PC-3 (cell line): ENCODE measurements at places on chromosomes 7 and 10.

GRCh38 chr7:133023370-133024071, 58.4 kb downstream of the CHCHD3 start:
- H3K27me3 ChIP-seq = no peaks in the 10 kb centered on the region
- no peaks in the 10 kb centered on the region; the same call in 1 of the 2 replicates for H3K36me3 ChIP-seq
- DNase-seq = no peak
- H3K4me1 ChIP-seq = no peaks in the 10 kb centered on the region

DNA sequence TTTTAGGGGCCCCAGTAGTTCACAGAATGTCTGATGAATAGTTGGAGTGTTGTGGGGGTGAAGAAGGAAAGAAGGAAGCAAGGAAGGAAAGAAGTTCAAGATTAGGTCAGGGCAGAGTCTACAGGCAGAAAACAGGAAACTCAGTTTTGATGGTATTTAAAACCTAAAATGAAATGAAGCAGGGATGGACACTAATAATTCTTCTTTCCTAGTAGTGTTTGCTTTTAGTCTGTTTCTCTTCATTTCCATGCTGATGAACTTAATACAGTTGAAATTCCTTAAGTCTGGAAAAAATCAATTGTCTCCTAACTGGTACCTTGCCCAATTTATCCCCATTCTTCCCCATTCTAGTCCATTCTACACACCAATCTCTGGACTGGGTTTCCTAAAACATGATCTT, 59.0 kb upstream of the GSAP start:
- no peaks in the 10 kb centered on the region for H3K36me3 ChIP-seq
- no peak for DNase-seq
- H3K4me1 ChIP-seq = peaks cover 14% of the 10 kb centered on the region
- H3K27ac ChIP-seq = no peak overlapping the region

DNA sequence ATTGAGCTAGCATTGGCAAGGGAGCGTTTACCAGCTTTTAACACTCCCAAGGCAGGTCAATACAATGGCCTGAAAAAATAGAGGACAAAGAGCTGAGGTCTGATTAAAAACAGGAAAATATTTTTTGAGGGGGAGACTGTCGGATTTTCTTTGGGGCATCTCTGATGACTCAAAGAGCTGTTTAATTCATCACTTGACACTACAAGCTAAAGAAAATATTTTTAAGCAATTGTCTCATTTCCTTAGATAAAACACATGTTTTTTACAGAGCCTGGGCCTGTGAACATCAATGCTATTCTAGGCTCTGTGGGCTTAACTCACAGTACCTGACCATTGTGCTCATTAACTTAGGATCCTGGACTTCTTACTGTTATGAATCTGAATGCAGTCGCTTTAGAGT, 100.8 kb downstream of the NRP1 start:
- no peak overlapping the region for H3K27ac ChIP-seq
- no peak overlapping the region for H3K4me3 ChIP-seq
- peaks cover 47% of the 10 kb centered on the region for H3K4me1 ChIP-seq
- H3K36me3 ChIP-seq = peaks cover 66% of the 10 kb centered on the region
- no peak for DNase-seq

DNA sequence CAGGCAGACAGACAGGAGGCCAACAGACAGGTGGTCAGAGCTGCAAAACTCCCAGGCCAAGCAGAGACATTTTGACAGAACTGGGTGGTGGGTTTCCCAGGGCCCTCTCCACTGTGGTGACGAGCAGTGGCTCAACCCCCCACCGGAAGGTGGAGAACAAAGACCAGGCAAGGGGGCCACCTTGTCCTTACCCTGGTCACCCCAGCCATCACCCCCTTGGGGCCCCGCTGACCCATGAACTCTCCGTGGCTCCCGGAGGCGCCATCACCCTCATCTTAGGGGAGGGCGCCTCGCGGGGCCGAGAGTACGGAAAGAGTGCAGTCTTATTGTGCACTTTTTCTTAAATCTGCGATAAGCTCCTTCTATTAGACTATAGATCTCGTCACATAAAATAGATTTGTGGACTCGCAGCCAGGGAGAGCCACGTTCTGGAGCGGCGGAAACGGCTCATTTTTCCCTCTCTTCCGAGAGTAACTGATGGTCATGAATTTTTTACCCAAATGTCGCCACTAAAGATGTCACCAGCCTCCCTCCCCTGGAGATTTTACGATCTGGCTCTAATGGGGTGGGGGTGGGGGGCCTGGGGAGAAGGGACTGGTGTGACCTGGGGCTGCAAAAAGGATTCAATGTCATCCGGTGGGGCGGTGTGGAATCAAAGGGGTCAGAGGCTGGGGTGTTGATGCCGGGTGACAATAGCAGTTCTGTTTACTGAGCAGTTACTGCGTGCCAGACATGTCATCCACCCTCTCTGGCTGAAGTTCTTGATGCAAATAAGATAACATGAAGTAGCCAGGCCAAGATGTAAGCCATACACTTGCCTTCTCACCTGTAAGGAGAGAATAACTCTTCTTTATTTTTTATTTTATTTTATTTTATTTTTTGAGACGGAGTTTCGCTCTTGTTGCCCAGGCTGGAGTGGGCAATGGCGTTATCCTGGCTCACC, 71.1 kb upstream of the MYL10 start:
- H3K36me3 ChIP-seq = no peaks in the 10 kb centered on the region
- no peak overlapping the region for H3K4me3 ChIP-seq
- H3K27me3 ChIP-seq = no peaks in the 10 kb centered on the region
- peak; percentile 12 for DNase-seq

- H3K36me3 ChIP-seq = no peaks in the 10 kb centered on the region
- no peak for DNase-seq
- H3K27me3 ChIP-seq = peaks cover 6% of the 10 kb centered on the region; the same call in 1 of the 2 replicates
- no peak overlapping the region for H3K4me3 ChIP-seq
- no peak overlapping the region for H3K27ac ChIP-seq
These were observed 28.2 kb downstream of the PDGFA start for GRCh38 chr7:491292-491957.

GRCh38 chr7:154627646-154628290, 375.2 kb downstream of the PAXIP1 start:
- H3K27me3 ChIP-seq = no peaks in the 10 kb centered on the region
- no peak overlapping the region for H3K4me3 ChIP-seq
- H3K4me1 ChIP-seq = no peaks in the 10 kb centered on the region
- DNase-seq = no peak
- no peaks in the 10 kb centered on the region for H3K36me3 ChIP-seq
- no peak overlapping the region for H3K27ac ChIP-seq

GRCh38 chr7:149877890-149878522, 4.2 kb downstream of the ATP6V0E2 start:
- peaks cover 11% of the 10 kb centered on the region for H3K4me1 ChIP-seq
- no peak overlapping the region for H3K27ac ChIP-seq
- H3K4me3 ChIP-seq = no peak overlapping the region
- no peaks in the 10 kb centered on the region for H3K36me3 ChIP-seq
- DNase-seq = no peak

- DNase-seq = no peak
- H3K27ac ChIP-seq = no peak overlapping the region
- H3K27me3 ChIP-seq = peaks cover 12% of the 10 kb centered on the region
- no peaks in the 10 kb centered on the region for H3K36me3 ChIP-seq
- H3K4me1 ChIP-seq = no peaks in the 10 kb centered on the region
These were observed 11.0 kb downstream of the GRID1 start for GRCh38 chr10:86355571-86356038.

DNA sequence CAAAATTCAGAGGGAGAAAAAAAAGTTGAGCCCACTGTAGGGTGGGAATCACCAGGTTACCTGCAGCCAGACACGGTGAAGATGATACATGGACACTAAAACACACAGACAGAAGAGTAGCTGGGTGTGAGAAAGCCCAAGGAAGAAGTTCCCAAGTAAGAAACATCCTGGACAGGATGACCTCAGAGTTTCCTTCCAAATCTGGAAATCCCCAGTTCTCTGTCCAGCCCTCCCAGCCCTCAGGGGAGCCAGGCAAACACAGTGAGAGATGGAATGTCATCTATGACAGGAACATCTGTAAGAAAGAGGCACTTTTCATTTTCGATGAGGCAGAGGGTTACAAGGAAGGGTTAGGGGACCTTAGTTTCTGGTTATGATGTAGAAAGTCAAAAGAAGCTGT, 125.1 kb upstream of the LYZL1 start:
- no peaks in the 10 kb centered on the region for H3K36me3 ChIP-seq
- peak; percentile 63 for DNase-seq
- H3K27me3 ChIP-seq = no peaks in the 10 kb centered on the region

DNA sequence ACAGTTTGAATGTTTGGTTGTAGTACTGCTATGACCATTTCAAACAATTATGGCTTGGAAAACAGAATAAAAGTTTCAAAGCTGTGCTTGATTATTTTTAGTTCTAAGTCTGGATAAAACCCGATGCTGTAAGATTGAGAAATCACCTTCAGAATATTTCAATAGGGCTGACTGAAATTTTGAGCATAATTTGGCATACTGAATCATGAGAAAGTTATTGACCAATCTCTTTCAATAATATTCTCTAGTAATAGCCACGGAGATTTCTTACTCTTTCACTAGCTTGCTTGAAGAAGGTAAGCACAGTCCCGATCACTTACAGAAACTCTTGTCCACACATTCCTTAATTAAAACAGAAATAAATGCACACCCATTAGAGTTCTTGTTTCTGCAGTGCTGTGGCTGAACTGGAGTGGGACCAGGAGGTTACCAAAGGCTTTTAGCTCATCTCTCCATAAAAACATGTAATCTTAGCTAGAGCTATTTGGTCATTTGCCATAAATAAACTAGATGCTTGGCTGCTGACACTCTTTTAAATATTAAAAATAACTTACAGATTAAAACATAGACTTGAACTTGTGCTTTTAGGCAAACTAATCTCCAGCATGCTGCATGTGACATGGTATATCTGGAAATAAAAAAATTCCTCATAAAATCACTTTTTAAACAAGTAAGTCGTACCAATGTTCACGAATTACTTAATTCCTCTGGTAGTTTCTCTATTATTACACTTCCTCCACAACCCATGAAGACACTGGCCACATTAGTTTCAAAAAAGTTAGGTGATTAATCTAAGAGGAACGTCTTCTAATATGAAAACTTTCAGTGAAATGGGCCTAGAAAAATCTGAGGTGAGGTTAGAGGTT, 97.8 kb downstream of the AGMO start:
- no peak overlapping the region for H3K27ac ChIP-seq
- peaks cover 11% of the 10 kb centered on the region for H3K4me1 ChIP-seq
- no peak for DNase-seq
- H3K36me3 ChIP-seq = no peaks in the 10 kb centered on the region
- no peaks in the 10 kb centered on the region for H3K27me3 ChIP-seq
- no peak overlapping the region for H3K4me3 ChIP-seq

DNA sequence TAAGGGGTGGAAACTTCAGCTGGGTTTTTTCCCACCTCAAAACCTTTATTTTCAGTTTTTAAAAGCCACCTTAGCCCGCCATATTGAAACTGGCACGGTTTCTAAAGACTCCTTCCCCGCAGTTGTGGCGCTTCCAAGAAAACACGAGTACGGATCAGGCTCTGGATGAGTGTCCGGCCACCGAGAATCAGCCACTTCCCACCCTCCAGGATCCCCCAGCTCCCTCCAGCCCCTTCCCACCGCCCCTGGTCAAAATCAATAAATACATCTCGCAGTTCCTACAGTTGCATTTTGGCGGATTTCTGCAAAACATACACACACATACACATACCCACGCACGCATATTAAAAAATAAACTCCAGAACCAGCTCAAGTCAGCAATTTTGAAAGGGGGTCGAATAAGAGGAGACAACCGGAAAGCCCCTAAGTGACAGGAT, 1.1 kb downstream of the SFMBT2 start:
- no peak for DNase-seq
- H3K27ac ChIP-seq = peak overlapping the region; percentile 32
- H3K4me3 ChIP-seq = peak overlapping the region; percentile 81
- H3K27me3 ChIP-seq = peaks cover 10% of the 10 kb centered on the region
- no peaks in the 10 kb centered on the region for H3K36me3 ChIP-seq

DNA sequence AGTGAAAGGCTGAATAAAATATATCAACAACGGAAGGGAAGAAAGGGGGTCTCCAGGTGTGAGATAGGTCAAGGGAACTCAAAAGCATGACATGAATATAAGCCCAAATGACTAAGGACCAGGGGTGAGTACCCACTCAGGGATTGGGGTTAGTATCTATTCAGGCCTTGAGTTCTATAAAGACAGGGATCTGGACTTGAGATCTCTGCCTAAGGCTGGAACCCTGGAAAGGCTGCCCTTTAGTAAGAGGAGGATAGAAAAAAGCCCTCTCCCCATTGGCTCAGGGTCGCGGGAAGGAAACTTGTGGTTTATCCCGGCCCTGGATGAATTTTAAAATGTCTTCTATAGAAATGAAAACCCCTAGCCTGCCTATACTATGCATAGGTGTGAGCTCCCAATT, 2.4 kb upstream of the ITPRIP start:
- H3K4me3 ChIP-seq = no peak overlapping the region
- no peak overlapping the region for H3K27ac ChIP-seq
- peaks cover 22% of the 10 kb centered on the region for H3K4me1 ChIP-seq
- H3K36me3 ChIP-seq = no peaks in the 10 kb centered on the region
- DNase-seq = no peak
- H3K27me3 ChIP-seq = no peaks in the 10 kb centered on the region

DNA sequence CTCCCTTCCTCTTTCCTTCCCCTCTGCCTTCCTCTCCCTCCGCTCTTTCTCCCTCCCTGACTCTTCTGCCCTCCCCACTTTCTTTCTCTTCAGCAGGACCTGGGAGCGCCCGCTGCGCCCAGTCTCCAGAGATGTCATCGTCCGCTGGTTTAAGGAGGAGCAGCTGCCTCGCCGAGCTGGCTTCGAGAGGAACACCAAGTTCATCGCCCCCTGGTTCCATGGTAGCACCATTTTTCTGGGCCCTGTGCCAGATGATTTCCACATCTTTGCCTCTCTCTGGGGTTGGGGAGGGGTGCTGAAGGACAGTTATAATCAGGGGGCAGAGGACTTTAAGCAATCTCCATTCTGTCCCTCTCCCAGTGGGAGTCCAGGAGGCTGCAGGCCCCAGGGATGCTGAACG, 71.6 kb downstream of the SH2D4B start:
- H3K4me3 ChIP-seq = no peak overlapping the region
- H3K36me3 ChIP-seq = no peaks in the 10 kb centered on the region
- no peaks in the 10 kb centered on the region for H3K27me3 ChIP-seq
- no peak overlapping the region for H3K27ac ChIP-seq

DNA sequence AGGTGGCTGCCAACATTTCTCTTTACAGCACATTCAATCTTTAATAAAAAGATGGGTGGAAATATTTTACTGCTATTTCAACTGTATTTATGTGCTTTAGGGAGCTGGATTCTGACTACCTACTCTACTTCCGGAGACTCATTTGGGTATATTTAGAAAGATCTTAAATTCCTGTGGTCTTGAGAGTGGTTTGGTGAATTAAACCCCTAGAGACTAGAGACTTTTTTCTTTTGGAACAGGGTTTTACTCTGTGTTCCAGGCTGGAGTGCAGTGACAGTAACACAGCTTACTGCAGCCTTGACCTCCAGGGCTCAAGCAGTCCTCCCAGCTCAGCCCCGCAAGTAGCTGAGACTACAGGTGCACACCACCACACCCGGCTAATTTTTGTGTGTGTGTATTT, 79.0 kb upstream of the HABP2 start:
- no peak overlapping the region for H3K27ac ChIP-seq
- no peak overlapping the region for H3K4me3 ChIP-seq
- H3K4me1 ChIP-seq = peaks cover 21% of the 10 kb centered on the region
- DNase-seq = peak; percentile 46
- no peaks in the 10 kb centered on the region for H3K36me3 ChIP-seq
